ENCODE measurements at places on chromosomes 4 and X.
A peak's percentile ranks its signal among the peaks of the same experiment; 100 is the strongest.

GRCh38 chr4:102817613-102818268 lies 9.6 kb downstream of the UBE2D3 start:
- no peak for DNase-seq

DNA sequence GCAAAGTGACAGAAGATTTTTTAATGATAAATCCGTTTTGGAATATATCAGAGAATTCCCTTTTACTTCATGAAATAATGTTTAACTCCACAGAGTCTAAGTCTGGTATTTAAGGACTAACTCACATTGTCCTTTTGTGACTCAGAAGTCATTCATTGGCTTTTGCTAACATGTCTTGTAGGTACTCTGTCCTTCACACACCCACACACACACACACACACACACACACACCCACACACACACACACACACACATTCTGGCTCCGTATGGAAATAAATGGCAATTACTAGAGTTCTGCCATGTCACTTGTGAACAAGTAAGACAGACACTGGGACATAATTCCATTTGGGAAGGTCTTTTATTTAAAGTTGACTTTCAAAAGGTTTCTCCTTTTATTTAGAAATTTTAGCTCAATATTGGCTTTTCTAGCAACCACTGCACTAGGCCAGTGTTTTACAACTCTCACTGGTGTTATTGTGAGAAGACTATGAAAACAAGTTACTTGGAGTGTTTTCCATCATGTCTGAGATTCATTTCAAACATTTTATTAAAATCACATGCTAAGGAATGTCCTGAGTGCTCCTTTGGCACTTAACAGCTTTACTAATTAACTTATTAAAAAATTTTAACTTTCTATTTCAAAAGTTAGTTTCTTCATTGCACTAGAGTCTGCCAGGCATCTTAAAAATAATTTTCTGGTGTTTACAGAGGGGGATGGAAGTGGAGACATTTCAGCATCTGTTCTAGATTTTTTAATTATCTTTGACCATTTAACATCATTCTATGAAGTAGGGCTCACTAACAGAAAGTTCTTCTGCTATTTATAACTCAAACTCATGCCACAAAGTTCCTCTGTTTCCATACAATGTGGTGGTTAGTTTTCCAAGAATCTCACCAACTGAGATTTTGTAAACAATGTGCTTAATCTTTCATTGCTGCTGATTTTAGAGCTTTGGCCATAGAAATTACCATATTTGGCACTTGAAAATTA lies 240.3 kb upstream of the GPC4 start:
- DNase-seq = no peak

- no peak for DNase-seq
Observed at GRCh38 chrX:148020329-148020728, 39.2 kb downstream of the FMR1NB start.

DNA sequence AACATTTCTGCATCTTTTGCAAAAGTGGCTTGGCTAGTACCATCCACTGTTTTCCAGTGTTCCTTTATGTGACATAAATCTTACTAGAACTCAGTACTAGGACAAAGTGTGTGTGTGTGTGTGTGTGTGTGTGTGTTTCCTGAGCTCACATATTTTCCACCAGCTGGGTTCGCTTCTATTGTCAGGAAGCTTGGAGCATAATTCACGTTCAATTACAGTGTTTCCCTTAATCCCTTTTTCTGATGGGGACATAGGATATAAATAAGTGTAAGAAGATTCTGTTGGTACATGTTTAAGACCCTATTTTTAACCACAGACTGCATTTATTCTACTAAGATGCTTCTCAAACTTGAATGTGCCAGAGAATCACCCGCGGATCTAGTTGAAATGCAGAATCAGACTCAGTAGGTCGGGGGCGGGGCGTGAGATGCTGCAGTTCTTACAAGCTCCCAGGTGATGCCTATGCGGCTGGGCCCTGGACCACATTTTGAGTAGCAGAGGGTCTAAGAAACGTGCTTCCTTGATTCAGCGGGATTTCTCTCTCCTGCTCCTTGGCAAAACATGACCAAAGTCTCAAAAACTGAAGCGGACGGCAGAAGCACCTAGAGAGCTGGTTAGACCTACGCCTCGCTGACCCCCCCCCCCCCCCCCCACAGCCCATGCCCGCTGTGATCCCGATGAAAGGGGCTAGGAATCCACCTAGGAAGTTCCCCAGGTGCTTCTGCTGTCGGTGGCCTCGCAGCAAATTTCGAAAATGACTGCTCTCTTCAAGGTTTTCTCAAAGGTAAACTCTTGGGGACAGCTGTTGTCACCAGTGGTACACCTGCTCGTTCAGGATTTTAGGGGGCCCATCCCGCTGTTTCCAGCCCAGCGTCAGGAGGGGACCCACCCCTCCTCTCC lies 797 bp downstream of the CD99L2 start:
- DNase-seq = no peak

GRCh38 chr4:168569066-168569930 lies 72.4 kb downstream of the PALLD start:
- DNase-seq = peak; percentile 72

DNA sequence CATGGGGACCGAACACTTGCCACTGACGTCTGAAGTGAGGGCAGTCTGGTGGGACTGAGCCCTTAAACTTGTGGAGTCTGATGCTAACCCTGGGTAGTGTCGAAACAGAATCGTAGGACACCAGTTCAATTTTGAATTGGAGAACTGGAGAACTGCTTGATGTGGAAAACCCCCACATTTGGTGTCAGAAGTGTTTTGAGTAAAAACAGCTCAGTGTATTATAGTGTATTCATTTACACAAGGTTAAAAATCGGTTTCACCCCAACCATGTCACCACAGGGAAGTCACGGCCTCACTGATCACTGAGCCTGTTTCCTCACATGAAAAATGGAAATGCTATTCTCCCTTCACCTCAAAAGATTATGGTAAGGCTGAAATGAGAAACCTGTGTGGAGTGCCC lies 21.9 kb downstream of the PIN4 start:
- DNase-seq = no peak

GRCh38 chrX:47187106-47187677 lies 6.4 kb upstream of the UBA1 start:
- DNase-seq = no peak

- DNase-seq = no peak
Observed at GRCh38 chr4:99329876-99330275, 8.7 kb upstream of the ADH1B start.

DNA sequence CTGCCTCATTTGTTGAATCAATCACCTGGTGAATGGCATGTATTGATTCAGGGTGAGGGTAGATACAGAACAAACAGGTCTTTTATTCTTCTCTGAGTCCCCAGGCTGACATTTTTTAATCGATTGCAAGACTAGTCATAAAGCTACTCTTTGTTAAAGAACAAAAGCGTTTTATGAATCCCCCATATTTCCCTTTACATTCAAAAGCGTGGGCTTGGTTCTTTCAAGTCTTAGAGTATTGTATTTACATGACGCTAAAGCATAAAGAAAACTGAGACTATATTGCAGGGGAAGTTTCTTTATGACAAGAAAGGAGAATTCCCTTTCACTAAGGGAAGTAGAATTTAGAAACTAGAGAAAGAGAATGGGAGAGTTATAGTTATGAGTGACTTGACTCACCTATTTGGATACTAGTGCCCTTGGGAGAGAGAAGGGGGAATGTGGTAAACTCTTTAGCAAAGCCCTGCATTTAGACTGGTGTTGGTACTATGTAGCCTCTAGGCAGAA lies 69.3 kb upstream of the PDE5A start:
- no peak for DNase-seq

GRCh38 chr4:119110121-119110520 lies 25.5 kb upstream of the MYOZ2 start:
- DNase-seq = no peak

DNA sequence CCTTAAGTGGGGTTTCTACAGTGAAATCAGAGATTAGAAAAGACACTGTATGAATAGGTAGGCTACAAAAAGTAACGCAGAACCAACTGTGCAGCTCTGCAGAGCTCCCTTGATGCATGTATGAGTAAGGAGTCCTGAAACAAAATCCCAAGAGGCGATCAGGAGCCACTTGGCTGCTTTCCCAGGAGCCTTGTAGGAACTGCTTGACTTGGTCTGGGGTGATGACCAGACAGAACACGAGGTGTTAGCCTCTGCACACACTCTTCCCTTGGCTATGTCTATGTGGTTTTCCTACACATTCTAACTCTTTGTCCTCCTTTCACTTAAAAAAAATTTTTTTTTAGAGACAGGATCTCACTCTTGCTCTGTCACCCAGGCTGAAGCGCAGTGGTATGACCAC lies 22.8 kb upstream of the AP1S2 start:
- peak; percentile 39 for DNase-seq

- DNase-seq = peak; percentile 24
Observed at GRCh38 chr4:37453281-37453998, 208.9 kb downstream of the NWD2 start.

GRCh38 chrX:6599230-6599860 lies 64.4 kb upstream of the VCX3A start:
- no peak for DNase-seq

- DNase-seq = no peak
Observed at GRCh38 chr4:111635646-111636045, 509.6 kb upstream of the FAM241A start.
